ENCODE measurements at places on chromosomes 5 and 9.

GRCh38 chr5:141757402-141757801 lies 75.4 kb upstream of the ARAP3 start:
- DNase-seq = no peak

DNA sequence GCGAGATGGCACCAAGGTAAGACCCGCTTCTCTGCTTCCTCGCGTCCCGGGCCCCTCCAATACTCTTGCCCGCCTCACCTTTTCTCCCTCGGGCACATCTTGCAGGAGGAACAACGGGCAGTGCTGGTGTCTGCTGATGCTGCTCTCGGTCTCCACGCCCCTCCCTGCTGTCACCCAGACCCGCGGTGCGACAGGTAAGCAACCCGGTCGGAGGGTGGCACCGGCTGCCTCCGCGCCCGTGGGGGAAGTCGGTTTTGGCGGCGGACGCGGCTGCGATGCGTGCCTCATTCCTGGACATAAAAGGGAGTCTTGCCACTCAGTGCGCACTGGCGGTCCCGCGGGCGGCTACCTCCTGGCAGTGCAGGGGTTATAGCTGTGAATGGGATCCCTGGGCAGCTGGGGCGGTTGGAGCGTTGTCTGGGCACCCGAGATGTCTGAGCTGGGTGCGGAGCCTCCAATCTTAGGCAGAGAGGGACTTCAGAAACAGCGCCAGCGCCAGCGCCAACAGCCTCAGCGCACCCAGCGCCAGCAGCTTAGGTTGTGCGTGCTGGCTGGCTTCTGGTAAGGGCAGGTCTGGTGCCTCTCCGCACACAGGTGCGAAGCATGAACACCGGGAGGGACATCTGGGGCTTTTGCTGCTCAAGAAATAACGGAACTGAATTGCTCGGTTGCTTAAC lies 488 bp downstream of the COL15A1 start:
- DNase-seq = no peak

DNA sequence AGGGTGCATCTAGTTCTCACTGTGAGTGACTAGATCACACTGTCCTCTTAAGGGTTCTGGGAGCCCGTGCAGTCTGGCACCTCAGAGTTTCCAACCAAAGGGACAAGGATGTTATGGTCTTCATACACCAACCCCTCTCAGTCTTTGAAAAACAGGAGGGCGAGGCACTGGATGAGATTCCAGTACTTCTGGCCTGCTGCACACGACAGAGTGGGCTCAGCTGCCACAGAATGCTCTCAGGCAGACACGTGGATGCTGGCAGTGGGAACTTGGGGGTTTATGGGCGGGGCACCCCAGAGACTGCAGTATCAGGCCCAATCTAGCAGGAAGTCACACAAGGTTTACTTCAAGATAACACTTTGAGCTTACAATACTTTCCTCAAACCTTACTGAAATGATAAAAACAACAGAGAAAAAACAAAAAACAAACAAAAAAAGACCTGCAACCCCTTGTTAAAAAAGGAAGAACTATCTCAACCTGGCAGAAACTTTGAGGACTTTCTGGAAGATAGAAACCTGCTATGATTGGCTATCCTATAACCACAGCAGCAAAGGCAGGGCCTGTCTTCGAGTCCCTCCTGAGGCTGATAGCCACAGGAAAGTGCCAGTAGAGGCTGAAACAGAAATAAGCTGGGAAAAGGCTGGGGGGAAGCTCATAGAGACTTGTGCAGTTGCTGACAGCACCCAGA lies 28.3 kb upstream of the TGFBR1 start:
- no peak for DNase-seq

DNA sequence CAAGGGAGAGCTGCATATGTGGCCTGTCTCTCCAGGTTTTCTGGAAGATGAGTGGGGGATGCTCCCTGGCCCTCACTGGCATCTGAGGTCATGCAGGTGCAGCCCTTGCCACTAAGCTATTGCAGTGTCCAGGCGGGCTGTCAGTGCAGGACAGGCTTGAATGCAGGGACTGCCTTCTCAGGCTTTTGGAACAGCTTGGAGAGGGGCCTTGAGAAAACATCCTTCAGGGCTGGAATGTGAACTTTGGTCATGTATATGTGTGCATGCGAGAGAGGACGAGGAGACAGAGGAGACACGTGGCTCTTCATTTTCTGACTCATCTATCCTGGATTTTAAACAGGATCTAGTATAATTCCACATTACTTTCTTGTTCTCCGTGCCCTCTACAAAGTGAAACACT lies 90.3 kb downstream of the MACROH2A1 start:
- no peak for DNase-seq

DNA sequence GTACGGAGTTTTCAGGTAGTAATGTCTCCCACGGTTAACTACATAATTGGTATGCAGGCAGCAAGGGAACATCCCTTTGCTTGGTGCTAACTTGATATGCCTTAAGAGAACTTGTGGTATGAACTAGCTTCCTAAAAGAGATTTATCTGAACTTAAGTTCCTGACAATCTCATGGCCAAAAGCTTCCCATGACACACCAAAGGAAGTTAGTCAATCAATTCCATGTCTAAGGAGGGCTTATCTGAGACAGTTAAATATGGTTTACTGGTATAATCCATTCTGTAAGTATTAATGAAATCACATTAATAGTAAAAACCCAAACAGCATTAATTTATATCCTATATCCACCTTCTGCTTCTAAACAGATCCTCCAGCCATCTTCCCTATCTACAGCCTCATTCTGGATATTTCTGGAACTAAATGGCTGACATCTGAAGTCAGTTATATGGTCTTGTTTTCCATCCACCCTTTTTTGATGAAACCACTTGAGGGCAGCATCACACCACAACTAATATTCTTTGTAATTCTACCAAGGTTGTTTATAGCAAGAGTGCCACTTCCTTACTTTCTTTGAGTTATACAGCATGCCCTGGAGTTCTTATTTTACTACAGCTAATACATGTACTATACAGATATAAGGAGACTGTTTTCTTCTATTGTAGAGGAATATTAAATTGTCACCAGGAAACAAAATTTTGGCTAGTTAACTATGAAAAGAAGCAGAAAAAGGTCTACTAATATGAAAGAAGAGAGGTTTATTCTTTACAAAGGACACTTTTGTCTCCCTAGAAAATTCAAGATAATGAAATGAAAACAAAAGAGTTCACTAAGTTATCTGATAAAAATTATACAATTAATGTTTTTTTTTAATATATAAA lies 34.7 kb downstream of the SHOC1 start:
- DNase-seq = no peak

DNA sequence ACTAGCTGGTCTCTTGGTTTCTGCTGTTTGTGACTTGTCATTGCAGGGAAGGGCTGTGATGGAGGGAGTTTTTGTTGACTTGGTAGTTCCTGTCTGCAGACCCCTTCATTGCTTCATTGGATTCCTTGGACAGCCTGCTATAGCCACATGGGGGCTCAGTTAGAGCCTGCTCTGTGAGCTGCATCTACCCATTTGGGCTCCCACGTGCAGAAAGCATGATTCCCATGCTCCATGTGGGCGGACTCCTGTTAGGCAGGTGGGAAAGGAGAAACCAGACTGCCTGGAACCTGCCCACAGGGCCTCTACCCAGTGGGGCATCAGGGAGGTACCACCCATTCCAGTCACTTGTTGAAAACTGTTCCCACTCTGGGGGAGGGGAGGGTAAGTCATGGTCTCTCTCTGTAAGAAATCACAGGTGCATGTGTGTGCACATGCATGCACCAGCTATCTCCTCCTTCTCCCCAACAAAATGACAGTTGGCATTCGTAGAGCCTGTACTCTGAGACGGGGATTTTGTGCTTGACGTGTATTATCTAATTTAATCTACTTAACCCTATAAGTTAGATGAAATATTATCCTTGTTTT lies 61.0 kb downstream of the DAPK1 start:
- no peak for DNase-seq

- DNase-seq = no peak
These were observed 70.7 kb downstream of the PDE6A start for GRCh38 chr5:149873896-149874295.

GRCh38 chr9:20604562-20604961 lies 17.7 kb downstream of the MLLT3 start:
- DNase-seq = no peak

GRCh38 chr5:107539726-107540330 lies 130.9 kb downstream of the EFNA5 start:
- no peak for DNase-seq

GRCh38 chr5:144169904-144170275 lies 569 bp downstream of the YIPF5 start:
- no peak for DNase-seq

Data from cortex of kidney (tissue), 1 donor.